ENCODE measurements at places on chromosomes 16 and 17. TPM values are rescaled to one million over a fixed set of nuclear protein-coding genes. Genes with fewer than 3 reads are reported as not detected.

The LLGL2 gene
- 0.30 TPM for total RNA-seq

The SEZ6L2 gene
- total RNA-seq: 3.4 TPM

The PRPSAP1 gene
- 18.6 TPM for total RNA-seq

The GP1BA gene
- total RNA-seq: not detected

The KRTAP9-4 gene
- total RNA-seq: not detected

The KCNAB3 gene
- 1.2 TPM for total RNA-seq

The SOX15 gene
- 2.4 TPM for total RNA-seq

The CDH16 gene
- not detected for total RNA-seq

The SLC47A1 gene
- 0.15 TPM for total RNA-seq

The MKS1 gene
- 11.9 TPM for total RNA-seq

The VWA3A gene
- not detected for total RNA-seq

The TSPAN10 gene
- total RNA-seq: 0.59 TPM

The KRT39 gene
- not detected for total RNA-seq

The CETP gene
- total RNA-seq: not detected

The KRT27 gene
- not detected for total RNA-seq

The ABCC11 gene
- total RNA-seq: under 0.01 TPM
